ENCODE measurements at places on chromosomes 4 and X.

- no peak for DNase-seq
Observed at GRCh38 chrX:131818297-131818936, 204.7 kb upstream of the STK26 start.

- DNase-seq, result no peak
Observed at GRCh38 chr4:1604706-1605205, 79.4 kb downstream of the FAM53A start.

GRCh38 chr4:53706422-53707032, 115.2 kb upstream of the LNX1 start:
- DNase-seq, result peak; percentile 42

DNA sequence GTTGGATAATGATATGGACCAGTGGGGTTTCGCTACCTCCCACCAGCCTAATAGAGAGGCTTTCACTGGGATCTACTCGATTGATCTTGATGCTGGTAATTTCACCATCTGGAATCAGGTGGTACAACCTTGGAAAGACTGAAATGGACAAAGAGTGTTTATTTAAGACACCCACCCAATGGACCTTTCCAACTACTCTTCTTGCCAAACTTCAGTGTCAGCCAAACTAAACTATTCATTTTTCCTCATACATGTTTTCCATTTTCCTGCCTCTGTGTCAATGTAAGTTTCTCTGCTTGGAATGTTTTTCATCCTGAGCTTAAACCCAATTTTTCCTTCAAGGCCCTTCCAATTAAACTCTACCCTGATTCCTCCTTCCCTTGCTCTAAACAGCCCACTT, 92.6 kb downstream of the LNX1 start:
- DNase-seq, result no peak

GRCh38 chr4:168784786-168785461, 225.1 kb downstream of the CBR4 start:
- DNase-seq, result no peak

DNA sequence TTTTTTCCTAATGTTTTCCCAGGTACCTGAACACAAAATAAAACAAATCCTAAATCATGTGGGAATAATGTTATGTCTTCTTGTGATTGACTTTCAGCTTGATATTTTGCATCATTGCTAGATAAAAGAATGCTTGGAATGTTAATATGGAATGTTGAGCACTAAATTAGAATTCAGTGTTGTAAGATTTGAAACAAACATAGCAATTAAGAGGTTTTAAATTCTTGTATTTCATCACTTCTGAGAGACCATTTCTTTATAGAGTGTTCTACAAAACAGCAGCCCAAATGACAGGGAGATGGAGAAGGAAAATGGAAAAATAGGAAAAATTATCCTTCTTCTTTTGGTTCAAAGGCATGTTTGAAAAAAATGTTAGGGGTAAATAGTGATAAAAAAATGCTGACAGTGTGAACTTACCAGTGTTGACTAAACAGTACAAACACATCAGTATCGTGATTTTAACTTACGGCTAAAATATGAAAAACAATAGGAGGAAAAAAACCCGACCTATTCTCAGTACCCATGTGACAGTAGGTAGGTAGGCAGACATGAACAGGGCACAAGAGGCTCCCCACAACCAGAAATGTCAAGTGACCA, 102.6 kb upstream of the PDE5A start:
- DNase-seq, result no peak

DNA sequence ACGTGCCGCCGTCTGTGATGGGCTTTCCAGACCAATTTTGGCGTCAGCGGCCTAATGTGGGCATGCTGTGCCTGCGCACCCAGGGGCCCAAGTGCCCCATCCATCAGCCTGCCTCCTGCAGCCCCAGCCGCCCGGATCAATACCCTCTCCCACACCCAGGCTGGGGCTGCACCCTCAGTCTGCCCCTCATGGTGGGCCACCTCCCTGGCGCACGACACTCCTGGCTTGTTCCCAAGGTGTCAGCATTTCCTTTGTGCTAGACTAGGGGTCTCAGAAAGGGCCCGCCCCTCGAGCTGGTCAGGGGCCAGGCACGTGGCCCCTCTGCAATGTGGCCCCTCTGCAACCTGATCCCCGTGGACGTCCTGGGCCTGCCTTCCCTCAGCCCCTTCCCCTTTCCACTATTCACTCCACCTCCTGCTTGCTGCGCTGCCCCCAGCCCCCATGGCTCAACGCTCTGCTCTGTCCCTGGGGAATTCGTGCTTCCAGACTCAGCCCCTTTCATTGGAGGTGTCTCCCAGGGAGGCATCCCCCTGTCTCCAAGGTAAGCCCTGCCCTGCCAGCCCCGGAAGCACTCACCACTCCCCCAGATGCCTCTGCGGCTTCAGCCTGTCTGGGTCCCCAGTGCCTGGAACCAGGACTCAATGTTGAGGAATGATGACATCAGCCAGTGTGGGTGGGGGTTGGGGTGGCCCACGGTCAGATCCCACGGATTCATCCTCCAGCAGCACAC, 130.8 kb downstream of the HMX1 start:
- DNase-seq, result no peak

- no peak for DNase-seq
Observed at GRCh38 chr4:165602621-165603020, 223.8 kb downstream of the CPE start.

DNA sequence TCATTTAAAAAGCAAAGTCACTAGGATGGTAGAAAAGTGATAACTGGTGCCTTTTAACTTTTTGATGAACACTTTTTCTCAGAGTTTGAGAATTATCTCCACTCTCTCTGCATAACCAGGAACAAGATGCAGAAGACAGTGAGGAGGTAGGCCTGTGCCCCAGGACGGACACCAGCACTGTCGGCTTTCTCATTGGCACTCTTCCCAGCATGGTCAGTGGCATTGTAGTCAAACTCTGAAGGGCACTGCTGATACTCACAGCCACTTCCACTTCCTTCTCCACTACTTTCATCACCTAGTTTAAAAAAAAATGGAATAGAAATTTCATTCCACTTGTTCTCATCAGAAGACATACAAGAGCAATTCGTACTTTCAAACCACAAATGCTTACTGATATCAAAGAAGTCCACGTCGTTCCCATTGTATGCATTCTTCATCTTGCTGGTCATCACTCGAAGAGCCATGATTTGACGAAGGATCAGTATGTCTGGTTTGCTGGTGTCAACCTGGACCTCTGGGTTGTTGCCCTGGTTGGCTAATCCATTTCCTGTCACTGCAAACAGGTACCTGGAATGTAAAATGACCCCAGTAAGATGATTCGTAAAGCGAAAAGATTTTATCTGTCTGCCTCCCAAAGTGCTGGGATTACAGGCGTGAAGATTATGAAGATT, 84.8 kb upstream of the TFDP3 start:
- DNase-seq, result no peak

GRCh38 chr4:21476757-21477156, 471.8 kb downstream of the KCNIP4 start:
- DNase-seq, result no peak

GRCh38 chrX:40460926-40461325, 119.8 kb upstream of the ATP6AP2 start:
- DNase-seq, result no peak

GRCh38 chr4:105241451-105241850, 94.8 kb downstream of the TET2 start:
- no peak for DNase-seq

GRCh38 chr4:11397819-11398610, 30.7 kb downstream of the HS3ST1 start:
- no peak for DNase-seq

DNA sequence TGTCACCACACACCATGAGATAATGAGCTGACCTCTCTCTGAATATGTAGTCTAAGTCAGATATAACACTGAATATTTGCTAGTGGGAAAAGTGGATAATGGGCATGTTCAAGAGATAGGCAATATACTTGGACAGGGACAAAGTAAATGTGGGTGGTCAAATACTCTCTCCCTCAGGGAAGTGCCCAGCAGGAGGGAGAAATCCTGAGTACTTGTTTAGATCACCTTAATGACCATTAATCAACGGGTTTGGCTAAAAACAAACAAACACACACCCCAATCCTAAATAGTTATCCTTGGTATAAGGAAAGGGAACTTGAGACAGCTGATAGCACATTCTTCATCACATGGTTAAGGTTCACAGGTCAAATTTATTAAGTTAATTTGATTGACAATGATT, 933.5 kb downstream of the C4orf33 start:
- no peak for DNase-seq

DNA sequence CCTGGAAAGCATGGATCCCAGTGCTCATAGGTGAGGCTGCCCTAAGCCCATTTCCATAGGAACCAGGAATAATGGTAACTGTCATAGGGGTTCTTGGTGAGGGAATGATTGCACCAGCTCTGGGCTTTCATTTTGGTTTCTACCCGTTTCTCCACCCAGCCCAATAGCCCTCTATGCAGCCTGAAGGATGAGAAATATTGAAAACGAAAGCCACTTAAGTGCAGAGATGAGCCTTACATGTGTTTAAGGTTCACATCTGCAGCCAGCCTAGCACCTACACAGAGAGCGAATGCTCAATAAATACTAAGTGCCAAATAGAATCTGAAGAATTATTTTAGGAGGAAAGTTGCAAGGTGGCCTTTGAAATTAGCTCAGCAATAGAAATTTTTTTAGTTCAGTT, 60.4 kb downstream of the MCF2 start:
- no peak for DNase-seq

DNA sequence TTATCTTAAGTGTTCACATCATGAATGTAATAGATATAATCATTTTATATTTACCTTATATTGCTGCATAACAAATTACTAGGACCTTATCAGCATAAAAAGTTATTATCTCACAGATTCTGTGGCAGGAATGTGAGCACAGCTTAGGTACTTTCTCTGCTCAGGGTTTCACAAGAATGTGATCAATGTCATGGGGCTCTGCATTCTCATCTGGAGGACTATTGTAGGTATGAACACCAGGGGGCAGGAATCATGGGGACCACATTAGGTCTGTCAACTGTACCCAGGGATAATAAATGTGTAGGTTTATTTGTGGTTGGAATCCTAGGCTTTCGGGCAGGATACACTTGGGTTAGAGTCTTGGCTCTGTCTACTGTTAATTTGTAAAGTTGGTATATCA, 519.2 kb downstream of the ARAP2 start:
- DNase-seq, result no peak

DNA sequence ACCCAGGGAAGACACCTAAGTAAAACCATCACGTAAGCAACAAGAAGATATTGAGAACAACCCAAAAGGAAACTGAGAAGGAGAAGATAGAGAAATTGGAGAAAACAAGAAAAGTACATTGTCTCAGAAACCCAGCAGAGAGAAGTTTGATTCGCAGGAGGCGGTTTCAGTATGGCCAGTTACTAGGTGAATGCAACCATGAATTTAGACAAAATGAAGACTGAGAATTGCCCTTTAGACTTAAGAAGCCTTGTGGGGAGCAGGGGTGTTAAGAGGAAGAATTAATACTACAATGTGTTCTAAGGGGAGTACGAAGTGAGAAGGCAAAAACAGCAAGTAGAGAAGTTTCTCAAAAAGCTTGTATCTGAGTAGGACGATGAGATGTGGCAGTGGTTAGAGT, 229.3 kb upstream of the NEIL3 start:
- no peak for DNase-seq

GRCh38 chr4:77043507-77044136, 32.2 kb downstream of the CCNI start:
- DNase-seq, result peak; percentile 16

DNA sequence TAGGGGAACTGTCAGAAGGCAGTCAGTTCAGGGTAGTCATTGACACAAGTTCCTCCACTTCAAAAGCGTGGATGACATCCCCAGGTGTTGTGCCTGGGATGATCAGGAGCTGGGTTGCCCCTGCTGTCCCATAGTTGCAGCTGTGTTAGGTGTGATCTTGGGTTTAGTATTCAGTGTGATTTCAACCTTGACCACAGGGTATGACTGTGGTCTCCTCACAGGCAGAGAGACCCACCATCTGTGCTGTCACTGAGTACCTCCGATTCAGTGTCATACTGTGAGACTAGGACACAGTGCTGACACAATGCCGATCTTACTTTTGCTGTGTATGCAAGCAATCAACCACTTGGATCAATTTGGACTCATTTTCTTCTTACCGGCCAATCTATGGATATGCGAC, 25.2 kb downstream of the FOXR2 start:
- no peak for DNase-seq

GRCh38 chr4:52425751-52426326, 233.3 kb downstream of the USP46 start:
- no peak for DNase-seq

DNA sequence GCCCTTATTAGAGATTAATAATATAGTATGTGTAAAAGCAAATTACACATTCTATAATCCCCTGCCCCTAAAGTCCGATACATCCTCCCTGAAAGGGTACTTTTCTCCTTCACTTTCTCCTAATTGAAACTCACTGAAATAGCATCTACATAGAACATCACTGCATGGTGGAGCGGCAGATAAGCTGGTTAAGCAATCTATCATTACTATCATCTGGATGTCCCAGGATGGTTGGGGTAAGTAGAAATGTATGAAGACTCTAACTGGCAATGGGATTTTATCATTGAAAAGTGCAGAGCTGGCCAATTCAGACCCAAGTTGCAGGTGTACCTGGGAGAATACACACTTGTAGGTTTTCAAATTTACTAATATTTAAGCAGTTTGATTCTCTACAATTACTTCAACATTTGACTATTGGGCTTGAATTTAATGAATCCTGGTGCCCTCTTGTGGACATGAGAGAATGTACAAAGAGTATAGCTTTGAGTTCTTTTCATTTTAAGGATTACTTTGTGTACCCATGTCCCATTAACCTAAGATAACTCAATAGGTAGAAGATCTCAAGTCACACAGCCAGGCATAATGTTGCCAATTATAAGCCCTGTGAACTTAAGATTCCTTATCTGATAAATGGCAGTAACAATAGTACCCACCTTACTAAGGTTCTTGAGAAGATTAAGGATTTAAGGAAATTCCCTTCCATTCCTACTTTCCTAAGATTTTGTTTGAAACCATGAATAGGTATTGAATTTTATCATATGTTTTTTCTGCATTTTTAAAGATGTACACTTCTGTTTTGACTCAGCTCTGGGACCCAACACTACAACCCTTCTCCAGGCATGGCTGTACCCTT, 69.8 kb downstream of the SHROOM3 start:
- peak; percentile 66 for DNase-seq

- DNase-seq, result no peak
Observed at GRCh38 chr4:188282471-188283232, 143.4 kb downstream of the TRIML1 start.

GRCh38 chr4:59044286-59044900, 1934.2 kb upstream of the IGFBP7 start:
- no peak for DNase-seq

DNA sequence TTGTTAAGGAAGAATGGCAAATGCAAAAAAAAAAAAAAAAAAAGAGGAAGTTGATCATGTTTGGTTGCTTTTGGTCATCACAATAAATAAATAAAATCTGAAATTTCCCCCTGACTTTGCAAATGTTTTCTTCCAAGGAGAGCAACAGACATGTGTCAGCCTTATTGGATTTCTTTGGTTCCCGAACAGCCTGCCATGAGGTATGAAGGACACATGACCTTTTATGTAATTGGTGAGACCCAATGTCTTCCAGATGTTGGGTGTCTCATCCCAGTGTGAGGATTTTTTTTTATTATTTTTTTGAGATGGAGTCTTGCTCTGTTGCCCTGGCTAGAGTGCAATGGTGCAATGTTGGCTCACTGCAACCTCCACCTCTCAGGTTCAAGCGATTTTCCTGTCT, 24.6 kb upstream of the CD99 start:
- no peak for DNase-seq

GRCh38 chr4:5757091-5757490, 46.1 kb downstream of the EVC start:
- no peak for DNase-seq
